Right ventricle myocardium inferior (tissue), 1 donor: ENCODE measurements at places on chromosomes 4 and X. TPM values are rescaled to one million over a fixed set of nuclear protein-coding genes. Genes with fewer than 3 reads are reported as not detected.

The FAM47A gene
- not detected for total RNA-seq

The TMEM131L gene
- 14.4 TPM for total RNA-seq

The AKAP4 gene
- total RNA-seq, result not detected

The SPANXD gene
- not detected for total RNA-seq
